ENCODE measurements at places on chromosomes 5 and 9.

DNA sequence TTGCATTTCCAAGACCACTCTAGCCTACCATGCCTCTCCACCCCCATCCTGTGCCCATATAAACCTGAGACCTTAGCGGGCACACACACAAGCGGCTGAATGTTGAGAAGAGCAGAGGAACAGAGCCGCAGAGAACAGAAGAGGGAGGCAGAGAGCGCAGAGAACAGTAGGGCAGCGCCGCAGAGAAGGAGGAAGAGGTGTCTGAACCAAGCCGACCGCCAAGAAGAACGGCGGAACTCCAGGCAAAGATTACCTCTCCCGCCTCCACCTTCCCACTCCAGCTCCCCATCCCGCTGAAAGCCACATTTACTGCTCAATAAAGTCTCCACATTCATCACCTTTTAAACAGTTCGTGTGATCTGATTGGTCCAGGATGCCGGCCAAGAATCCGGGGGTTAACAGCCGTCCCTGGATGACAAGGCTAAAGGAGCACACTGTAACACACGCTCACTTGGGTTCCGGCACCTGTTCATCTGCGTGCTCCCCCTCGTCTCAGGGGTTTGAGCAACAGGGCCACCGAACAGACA, 33.2 kb downstream of the GRIN3A start:
- no peak for DNase-seq

DNA sequence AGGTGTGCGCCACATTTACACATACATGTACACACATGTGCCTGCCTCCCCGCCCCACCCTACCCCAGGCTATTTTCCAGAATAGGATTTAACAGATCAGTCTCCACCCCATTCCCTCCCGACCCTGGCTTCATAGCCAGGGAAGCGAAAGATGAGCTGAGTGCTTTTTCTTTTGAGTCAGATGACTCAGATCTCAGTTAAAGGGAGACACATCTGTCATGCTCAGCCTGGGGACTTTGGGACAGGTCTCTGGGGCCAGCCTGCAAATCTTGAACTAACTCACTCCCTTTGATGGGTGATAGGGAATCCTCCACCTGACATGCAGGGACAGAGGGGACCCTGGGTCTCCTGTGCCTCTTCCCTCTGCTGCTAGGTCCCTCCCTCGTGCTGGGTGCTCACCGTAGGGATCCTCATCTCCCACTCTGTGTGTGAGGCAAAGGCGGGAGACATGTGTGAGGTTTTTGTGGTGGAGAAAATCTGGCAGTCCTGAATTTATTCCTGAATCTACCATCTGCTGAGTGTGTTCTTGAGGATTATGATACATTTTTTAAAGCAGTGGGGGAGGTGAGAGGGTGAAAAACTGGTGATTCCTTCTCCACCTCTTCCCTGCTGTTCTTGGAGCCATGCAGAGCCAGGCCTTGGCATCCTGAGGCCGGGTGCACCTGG, 37.7 kb downstream of the NEUROG1 start:
- no peak for DNase-seq

GRCh38 chr5:65030056-65030455, 261.3 kb downstream of the CWC27 start:
- DNase-seq = no peak

GRCh38 chr5:127957183-127957582, 126.4 kb upstream of the SLC12A2 start:
- no peak for DNase-seq

GRCh38 chr5:1718669-1719068, 81.0 kb downstream of the MRPL36 start:
- DNase-seq = no peak

- DNase-seq = no peak
These were observed 159.8 kb downstream of the SPATA31D1 start for GRCh38 chr9:82148426-82148810.

DNA sequence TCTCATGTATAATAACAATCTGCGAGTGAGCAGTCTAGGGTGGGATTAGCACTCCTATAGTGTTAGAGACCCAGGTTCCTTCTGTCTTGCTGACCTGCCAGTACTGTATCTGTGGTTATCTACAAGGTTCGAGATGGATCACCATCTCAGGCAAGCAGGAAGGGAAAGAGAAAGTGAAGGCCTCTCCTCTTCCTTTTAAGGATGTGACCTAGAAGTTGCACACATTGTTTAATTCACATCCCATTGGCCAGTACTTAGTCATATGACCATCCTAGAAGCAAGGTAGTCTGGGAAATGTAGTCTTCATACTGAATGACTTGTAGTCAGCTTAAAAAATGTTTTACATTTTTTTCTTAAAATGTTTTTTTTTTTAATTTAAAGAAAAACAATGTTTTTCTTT, 168.6 kb downstream of the CARTPT start:
- no peak for DNase-seq

DNA sequence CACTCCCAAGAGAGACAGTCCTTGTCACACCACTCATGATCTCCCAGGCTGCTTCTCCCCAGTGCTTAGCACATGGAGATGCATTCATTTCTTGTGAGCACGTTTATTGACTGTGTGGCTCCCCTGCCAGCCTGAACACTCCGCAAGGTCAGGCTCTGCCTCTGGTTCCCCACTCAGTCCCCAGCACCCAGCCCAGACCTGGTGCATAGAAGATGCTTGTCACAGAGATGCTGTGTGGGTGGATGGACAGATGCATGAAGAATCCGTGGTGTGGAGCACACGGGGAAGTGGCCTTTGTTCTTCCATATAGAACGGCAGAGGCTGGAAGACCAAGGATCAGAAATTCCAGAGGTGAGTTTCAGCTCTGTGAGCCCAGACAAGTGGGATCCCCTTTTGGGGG, 13.8 kb upstream of the CRB2 start:
- DNase-seq = no peak

- no peak for DNase-seq
These were observed 102.1 kb upstream of the SSBP2 start for GRCh38 chr5:81853030-81853357.

DNA sequence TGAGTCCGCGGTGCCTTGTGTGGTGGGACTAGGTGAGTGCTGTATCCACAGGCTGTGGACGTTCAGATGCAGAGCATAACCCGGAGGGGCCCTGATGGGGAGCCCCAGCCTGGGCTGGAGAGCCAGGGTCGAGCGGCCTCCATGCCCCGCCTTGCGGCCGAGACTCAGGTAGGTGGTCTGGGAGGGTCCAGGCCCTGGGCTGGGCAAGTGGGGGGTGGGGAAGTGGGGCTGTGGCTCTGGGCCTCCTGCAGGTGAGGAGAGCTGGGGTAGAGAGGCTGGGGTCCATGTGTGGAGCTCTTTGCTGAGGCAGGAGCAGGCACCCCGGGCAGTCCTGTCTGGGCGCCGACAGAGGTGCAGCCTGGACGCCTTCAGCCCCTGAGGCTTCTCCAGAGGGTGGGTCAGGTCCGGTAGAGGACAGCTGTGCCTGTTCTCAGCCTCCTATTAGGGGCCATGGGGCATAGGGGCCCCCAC, 241.1 kb downstream of the CACNA1B start:
- no peak for DNase-seq

DNA sequence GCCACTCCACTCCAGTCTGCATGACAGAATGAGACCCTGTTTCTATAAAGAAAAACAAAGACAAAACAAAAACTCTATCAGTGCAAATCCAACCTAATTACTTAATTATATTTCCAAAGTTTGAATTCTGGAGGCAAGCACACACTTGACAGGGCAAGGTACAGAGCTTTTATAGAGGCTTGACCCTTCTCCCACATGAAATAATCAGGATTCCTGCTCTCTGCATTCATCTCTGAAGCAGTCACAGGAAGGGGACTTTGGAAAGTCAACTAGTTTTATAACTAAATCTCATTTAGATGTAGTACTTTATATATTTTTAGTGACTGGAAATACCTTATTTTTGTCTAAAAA, 91.9 kb upstream of the CHD1 start:
- DNase-seq = no peak

DNA sequence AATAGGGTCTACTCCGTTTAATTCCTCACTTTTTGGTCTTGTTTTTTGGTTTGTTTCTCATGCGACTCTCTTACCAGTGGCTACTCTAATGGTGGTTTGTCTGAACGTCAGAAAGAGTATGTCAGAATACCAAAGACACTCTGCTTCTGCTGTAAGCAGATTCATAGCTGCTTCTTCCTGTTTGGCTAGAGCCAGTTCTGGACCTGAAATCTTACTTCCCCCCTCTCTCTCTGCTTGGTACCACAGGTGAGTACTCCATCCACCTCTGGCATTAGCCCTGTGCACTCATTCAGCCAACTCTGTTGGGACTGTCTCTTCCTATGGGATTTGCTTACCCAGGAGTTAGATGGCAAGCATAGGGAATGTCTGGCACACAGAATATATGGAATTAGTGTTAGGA, 6.6 kb downstream of the ZCCHC7 start:
- DNase-seq = no peak

DNA sequence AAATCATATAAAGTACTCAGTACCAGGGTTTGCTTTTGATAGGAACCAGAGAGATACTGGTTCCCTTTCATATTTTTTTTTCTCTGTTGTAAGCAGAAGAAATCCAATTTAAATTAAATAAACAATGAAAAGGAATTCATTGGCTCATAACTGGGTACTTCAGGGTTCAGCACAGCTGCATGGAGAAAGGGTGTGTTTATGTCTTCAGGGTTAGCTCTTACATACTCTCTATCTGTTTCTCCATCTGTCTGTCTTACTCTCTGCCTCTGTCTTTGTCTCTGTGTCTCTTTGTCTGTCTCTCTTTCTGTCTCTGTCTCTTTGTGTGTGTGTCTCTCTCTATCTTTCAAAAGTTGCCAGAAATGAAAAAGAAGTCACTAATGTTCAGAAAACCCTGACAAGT, 345.9 kb downstream of the MSX2 start:
- DNase-seq = no peak

- no peak for DNase-seq
These were observed 9.2 kb downstream of the DCANP1 start for GRCh38 chr5:135437796-135438560.

DNA sequence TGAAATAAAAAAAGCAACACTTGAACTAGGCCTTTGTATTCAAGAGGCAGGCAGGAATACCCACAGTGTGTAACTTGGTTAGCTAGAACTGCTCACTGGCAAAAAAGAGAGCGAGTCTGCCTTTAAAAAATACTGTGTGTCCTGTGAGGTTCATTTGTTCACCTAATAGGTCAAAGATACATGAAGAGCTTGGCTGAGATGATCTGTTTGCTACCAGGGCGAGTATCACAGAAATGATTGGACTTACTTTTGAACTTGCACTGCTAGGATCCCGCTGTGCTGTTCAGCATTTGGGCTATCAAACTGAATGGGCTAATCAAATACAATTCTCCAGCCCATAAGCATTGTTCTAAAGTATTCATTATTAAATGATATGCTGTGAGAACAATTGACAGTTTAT, 229.1 kb downstream of the NFIB start:
- no peak for DNase-seq

GRCh38 chr5:151868451-151868850, 56.2 kb downstream of the GLRA1 start:
- no peak for DNase-seq

DNA sequence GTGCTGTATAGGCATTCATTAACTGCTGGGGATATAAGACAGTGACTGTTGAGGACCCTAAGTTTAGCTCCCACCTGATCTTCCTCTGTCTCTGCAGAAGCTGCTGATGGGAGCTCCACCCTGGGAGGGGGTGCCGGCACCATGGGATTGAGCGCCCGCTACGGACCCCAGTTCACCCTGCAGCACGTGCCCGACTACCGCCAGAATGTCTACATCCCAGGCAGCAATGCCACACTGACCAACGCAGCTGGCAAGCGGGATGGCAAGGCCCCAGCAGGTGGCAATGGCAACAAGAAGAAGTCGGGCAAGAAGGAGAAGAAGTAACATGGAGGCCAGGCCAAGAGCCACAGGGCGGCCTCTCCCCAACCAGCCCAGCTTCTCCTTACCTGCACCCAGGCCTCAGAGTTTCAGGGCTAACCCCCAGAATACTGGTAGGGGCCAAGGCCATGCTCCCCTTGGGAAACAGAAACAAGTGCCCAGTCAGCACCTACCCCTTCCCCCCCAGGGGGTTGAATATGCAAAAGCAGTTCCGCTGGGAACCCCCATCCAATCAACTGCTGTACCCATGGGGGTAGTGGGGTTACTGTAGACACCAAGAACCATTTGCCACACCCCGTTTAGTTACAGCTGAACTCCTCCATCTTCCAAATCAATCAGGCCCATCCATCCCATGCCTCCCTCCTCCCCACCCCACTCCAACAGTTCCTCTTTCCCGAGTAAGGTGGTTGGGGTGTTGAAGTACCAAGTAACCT, 22.1 kb downstream of the PCDHGC5 start:
- DNase-seq = no peak

- DNase-seq = no peak
These were observed 201.6 kb downstream of the GOLPH3 start for GRCh38 chr5:31972558-31972957.

GRCh38 chr5:67221487-67222242, 25.1 kb upstream of the CD180 start:
- no peak for DNase-seq

DNA sequence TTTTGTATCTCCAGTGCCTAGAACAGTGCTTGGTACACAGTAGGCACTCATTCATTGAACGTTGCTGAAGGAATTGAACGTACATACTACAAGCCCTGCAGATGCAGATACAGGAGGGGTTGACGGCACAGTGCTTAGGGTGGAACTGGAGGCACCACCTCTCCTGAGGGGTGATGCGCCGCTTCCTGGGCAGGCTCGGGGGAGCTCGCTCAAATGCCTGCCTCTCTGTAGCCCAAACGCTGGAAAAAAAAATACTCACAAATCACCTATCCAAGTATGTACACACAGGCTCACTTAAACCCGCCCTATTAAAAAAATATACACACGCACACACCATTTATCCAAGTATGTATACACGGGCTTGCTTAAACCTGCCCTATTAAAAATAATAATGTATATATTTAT, 536 bp upstream of the COMMD10 start:
- no peak for DNase-seq

DNA sequence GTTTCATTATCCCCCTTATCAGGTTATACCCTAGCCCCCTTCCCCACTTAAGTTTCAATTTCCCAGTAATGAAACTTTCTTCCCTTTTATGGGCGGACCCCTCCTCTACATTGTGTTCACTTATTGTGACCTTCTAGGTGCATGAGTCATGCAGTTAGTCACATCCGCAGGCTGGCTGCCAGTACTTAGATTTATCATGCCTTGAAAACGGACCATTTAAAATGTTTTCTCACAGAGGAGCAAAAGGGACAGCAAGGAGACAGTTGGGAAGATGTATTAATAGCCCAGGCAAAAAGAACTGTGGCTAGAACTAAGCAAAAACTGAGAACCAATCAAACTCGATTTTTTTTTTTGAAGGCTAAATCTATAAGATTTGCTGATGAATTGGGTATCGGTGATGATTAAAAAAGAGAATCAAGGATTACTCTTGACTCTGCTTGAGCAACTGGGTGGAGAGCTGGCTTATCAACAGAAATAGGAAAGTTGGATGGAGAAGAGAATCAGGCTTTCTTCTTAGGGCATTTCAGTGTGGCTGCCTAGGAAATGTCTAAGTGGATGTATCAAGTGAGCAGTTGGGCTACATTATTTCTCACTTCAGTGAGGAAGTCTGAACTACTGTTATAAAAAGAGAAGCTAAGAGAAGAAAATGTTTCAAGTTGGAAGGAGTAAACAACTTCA, 615.0 kb downstream of the HINT1 start:
- no peak for DNase-seq

Data from stimulated activated CD8-positive, alpha-beta memory T cell treated with anti-CD3 and anti-CD28 coated beads, Interleukin-7, amount 100 ng/mL, for 1 hour (primary cell).